Fibroblast of skin of left quadriceps (primary cell): ENCODE measurements at places on chromosomes 13 and 19.
A peak's percentile ranks its signal among the peaks of the same experiment; 100 is the strongest.

- no peak for DNase-seq
These were observed 27.9 kb upstream of the IGFL1 start for GRCh38 chr19:46201454-46202310.

- DNase-seq: peak; percentile 51
These were observed 15.4 kb upstream of the CLN5 start for GRCh38 chr13:76976490-76976889.

DNA sequence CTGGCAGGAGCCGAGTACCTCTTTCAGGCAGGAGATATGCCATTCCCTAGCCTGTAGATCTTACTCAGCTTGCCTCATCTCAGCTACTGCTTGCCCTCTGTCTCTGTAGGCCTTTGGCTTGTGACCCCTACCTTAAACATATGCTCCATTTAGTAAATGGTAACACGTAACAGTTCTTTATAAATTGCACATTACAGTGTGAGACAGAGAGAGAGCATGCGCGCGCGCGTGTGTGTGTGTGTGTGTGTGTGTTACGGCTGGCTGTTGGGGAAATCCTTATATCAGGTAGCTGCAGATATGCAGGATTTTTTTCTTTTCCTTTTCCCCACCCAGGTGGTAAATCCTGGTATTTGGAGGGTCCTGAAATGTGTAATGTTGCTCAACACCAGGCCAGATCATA, 4.2 kb downstream of the SPINT2 start:
- no peak for DNase-seq

GRCh38 chr13:78586706-78587105, 16.6 kb downstream of the POU4F1 start:
- no peak for DNase-seq

GRCh38 chr13:52835071-52835839, 13.2 kb downstream of the PCDH8 start:
- DNase-seq: no peak

- no peak for DNase-seq
These were observed 60.7 kb upstream of the MCF2L start for GRCh38 chr13:112908342-112908741.

DNA sequence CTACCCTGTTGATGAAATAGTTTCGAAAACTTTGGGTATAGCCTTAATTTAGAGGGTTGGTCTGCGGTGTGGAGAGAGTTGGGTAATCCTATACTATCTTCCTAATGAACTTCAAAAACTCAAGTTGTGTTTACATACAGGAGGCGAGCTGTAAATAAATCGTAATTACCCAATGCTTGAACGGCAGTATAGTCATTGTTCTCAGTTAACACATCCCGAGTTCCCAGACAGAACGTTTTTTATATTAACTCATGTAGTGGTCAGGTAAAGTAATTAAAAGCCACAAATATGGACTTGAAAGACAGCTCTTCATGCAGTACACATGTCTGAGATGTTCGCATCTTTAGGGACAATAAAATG, 1.5 kb downstream of the PDS5B start:
- no peak for DNase-seq

DNA sequence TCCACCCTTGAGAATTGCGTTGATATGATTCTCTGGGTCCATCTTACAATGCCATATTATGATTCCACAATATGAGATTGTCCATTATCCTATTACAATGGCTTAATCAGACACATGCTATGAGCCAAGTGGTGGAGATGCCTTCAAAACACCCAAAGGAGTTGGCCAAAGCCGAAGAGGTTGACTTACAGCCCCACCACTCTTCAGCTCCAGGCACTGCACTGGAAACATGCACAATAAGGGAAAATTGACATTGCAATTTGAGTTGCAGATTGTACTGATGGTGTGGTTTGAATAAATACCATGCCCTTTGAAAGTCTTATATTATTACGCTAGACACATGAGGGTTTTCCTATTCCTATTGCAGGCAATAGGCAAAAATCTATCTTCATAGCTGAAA, 75.4 kb upstream of the TNFSF11 start:
- DNase-seq: no peak

- no peak for DNase-seq
These were observed 23.3 kb downstream of the PBX4 start for GRCh38 chr19:19595171-19595701.

DNA sequence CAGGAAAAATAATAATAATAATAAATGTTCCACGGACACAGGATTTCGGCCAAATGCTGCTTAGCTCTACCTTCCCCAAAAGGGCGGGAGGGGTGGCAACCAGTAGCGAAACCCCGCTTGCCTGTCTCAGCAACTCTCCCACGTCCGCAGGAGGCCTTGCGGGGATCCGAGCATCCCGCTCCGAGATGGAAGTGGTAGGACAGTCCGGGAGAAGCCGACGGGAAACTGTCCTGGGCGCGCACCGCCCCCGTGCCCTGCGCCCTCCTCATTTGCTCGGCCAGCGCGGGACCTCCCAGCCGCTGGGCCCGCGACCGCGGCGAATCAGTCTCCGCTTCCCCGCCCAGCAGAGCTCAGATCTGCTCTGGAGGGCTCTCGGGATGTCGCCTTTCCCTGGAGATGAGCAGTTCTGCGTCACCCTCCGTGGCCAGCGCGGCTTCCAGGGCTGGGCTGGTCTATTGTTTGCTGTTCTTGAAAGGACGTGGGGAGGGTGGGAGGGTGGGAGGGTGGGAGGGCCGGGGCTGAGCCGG, 48.9 kb upstream of the PABPC3 start:
- no peak for DNase-seq
